ENCODE measurements at places on chromosomes 4 and X. TPM values are rescaled to one million over a fixed set of nuclear protein-coding genes. Genes with fewer than 3 reads are reported as not detected.

DNA sequence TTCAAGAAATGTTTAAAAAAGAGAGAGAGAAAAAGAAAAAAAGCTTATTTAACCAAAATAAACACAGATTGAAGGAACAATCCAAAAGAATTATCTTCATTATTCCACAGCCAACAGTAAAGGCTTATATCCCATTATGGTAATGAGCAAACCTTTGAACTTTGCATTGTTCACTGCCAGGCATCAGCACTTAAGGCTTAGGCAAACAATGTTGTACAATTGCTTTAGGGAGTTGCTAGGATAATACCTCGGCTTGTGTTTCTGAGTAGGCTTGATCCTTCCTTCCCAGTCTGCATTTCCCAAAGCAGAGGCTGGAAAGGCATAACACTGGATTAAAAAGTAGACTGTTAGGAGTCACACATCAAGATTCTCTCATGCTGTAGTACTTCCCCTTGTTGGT, 352.7 kb upstream of the IGFBP7 start:
- no peaks in the 10 kb centered on the region for H3K4me1 ChIP-seq
- peak; percentile 13 for DNase-seq
- no peaks in the 10 kb centered on the region for H3K36me3 ChIP-seq
- H3K27ac ChIP-seq: no peak overlapping the region
- H3K27me3 ChIP-seq: no peaks in the 10 kb centered on the region

- no peak overlapping the region for H3K4me3 ChIP-seq
- H3K27me3 ChIP-seq: no peaks in the 10 kb centered on the region
- no peaks in the 10 kb centered on the region for H3K36me3 ChIP-seq
- no peak for DNase-seq
- H3K27ac ChIP-seq: no peak overlapping the region
Observed at GRCh38 chr4:94339779-94340178, 2.9 kb downstream of the HPGDS start.

The SOD3 gene
- 48.9 TPM for total RNA-seq

GRCh38 chr4:187302457-187303150, 578.9 kb upstream of the FAT1 start:
- H3K27ac ChIP-seq: peak overlapping the region; percentile 26
- no peaks in the 10 kb centered on the region for H3K27me3 ChIP-seq
- DNase-seq: peak; percentile 95
- no peaks in the 10 kb centered on the region for H3K4me1 ChIP-seq
- no peak overlapping the region for H3K4me3 ChIP-seq

The CXCL13 gene
- total RNA-seq: not detected
